ENCODE measurements at places on chromosomes 5 and 9. TPM values are rescaled to one million over a fixed set of nuclear protein-coding genes. Genes with fewer than 3 reads are reported as not detected.
A peak's percentile ranks its signal among the peaks of the same experiment; 100 is the strongest.

The SLC25A2 gene
- total RNA-seq = not detected

The HSDL2 gene
- total RNA-seq = 53.5 TPM

The DNAI1 gene
- not detected for total RNA-seq

GRCh38 chr5:180128671-180129261, 57.2 kb upstream of the RNF130 start:
- no peak for DNase-seq

DNA sequence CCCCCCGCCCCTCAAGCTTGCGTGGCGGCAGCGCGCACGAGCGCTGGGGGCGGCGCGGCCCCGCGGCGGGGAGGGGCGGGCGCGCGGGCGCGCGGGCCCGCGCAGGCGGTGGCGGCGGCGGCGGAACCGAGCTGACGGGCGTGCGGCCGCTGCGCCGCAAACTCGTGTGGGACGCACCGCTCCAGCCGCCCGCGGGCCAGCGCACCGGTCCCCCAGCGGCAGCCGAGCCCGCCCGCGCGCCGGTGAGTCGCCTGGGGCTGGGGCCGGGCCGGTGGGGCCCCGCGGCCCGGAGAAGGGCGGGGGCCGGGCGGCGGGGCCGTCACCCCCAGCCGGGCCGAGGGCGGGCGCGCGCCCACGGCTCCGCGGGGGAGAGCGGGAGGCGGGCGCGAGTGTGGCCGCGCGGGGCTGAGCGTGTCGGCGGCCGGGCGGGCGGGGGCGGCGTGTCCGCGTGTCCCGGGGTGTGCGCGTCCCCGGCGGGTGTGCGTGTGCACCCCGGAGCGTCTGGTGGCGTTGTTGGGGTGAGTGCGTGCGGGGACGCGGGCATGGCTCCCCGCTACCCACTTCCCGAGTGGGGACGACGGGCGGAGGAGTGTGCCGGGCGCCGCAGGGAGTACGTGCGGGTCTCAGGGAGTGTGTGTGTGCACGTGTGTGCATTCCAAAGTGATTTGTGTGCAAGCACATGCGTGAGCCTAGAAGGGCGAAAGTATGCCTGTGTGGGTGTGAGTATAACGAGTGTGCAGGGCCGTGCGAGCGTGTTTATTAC, at the start of gene NEK6:
Gene NEK6 (plus strand): TSS at position 106 of the 763 bp plus-strand sequence. CDS start 44,016 bp downstream, outside the sequence.
- DNase-seq = peak; percentile 47

- no peak for DNase-seq
Observed at GRCh38 chr5:97010606-97011005, 74.7 kb downstream of the LNPEP start.

DNA sequence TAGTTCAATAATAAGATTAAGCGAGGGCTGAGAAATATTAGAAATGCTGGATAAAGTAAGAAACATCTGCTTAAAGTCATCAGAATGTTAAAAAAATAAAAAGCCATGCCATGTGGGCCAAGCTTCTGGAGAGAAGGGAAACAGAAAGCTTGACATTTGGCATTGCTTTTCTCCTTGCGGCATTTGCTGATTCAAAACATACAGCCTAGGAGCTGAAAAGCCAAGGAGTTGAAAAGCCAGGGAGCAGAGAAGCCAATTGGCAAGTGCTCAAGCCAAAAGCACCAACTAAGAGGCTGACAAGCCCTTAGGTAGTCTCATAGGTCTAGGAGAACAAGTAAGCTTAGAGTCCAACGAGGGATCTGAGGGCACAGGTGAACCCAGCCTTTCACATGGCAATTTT, 754.3 kb downstream of the TLE4 start:
- DNase-seq = no peak

DNA sequence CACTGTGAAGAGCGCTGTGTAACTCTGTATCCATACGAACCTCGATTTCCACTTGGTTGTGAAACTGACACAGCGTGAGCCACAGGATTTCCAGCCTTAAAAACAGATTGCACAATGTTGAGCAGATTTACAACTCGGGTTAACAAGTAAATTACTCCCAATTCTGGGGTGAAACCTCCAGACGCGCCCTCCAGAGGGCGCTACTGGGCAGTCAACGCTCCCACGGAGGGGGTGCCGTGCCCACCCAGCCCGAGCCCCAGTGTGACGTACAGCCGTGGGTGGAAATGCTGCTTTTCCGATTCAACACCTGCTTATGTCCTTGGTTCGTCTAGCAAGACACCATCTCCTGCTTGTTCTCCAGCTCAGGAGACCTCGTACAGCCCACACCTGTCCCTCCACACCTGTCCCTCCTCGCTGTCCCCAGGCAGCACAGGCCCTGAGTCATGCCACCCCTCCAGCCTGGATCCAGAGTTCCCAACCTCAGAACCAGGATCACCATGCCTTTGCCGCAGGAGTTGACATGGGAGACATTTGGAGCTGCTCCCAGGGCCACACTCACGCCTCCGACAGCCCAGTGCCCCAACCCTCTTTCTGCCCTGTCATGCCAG, 34.4 kb upstream of the SLC6A3 start:
- DNase-seq = no peak

GRCh38 chr9:134289241-134289875, 36.9 kb upstream of the RXRA start:
- no peak for DNase-seq

- no peak for DNase-seq
Observed at GRCh38 chr9:4706971-4707622, 27.7 kb downstream of the CDC37L1 start.

- DNase-seq = no peak
Observed at GRCh38 chr5:146339715-146340259, 1.1 kb downstream of the POU4F3 start.

- no peak for DNase-seq
Observed at GRCh38 chr5:163303718-163304117, 133.7 kb upstream of the CCNG1 start.

DNA sequence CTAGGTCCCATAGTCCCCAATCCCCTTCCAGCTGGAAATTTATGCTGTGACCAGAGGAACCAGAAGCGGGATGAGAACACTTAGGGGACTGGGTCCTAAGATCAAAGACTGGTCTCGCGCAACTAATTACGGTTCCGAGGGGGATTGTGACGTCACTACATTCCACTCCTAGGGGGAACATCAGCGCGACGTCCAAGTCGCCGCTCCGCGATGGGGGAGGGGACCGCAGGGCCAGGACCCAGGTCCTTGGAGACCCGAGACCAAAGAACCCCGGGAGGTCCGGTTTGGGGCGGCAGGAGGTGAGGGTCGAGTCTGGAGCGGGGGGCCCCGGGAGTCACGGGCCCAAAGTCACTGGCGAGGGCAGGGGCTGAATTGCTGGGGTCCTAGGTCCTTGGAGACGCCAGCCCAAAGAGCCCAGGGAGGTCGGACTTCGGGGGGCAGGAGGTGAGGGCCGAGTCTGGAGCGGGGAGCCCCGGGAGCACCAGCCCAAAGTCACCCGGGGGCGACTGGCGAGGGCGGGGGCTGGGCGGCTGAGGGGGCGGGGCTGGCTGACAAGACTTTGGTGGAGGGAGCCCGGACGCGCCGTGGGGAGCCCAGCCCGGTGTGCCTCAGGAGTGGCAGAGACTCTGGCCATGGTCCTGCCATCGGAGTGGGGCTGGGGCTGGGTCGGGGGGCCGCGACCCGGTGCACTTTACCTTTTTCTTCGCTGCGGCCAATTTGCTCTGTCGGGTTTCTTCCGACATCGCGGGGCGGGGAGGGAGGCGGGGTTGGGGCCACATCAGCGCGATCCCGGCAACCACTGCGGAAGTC, at the start of gene GOLGA2:
Gene GOLGA2 (minus strand): TSS at position 810 of the 810 bp plus-strand sequence. CDS start 31 bp downstream, at position 779.
- DNase-seq = peak; percentile 82

DNA sequence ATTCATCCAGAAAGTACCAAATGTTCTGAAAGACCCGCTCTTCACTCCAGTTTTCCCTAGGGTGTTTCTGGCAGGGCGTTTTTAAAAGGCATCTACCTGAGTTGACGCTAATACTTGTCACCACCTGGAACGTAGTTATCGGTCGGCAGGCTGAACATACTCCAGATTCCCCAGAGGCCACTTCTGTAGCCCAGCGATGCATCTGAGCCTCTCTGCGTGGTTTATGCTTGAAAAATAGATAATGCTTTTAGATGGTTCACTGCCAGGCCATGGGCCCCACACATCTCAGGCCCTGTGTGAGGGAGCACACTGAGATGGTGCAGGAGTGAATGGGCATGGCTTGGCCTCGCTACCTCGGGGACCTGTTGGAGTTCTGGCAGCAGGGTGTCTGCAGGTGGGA, 33.0 kb upstream of the NCS1 start:
- no peak for DNase-seq

DNA sequence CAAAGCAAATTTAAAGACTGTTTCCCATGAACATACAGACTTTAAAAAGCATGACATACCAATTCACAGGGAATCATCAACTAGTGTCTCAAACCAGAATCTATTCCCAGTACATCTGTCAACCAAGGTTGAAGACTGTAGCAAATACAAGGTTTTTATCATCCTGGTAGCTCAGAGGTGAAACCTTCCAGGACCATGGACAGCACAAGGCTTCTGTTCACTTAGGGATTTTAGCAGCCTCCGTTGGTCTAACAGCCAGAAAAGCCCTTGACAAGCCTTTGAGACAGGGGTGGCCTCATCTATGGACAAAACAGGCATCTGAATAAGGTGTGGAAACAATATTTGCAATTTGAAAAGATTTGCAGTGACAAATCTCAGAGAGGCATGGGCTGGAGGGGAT, 119.0 kb downstream of the TRIM32 start:
- DNase-seq = no peak

DNA sequence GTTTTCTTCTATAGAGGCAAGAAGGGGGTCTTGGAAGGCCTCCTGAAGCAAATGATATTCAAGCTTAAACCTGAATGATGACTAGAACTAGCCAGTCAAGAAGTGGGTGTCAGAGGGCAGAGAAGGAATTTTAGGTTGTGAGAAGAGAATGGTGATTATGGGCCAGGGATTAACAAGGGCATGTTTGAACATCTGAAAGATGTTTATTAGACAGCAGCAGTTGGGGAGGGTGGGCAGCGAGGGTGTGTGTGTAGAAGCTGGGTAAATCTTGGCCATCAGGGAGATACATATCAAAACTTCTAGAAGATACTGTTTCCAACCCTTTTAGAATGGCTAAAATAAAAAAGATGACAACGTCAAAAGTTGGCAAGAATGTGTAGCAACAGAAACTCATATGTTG, 54.5 kb downstream of the MAN2A1 start:
- no peak for DNase-seq

GRCh38 chr9:79151791-79152190, 420.0 kb upstream of the TLE4 start:
- no peak for DNase-seq

GRCh38 chr5:141714542-141715310, 32.7 kb upstream of the ARAP3 start:
- no peak for DNase-seq

Measured in sigmoid colon (tissue), 7 donors.